ENCODE measurements at places on chromosomes 2 and 18.
A peak's percentile ranks its signal among the peaks of the same experiment; 100 is the strongest.

DNA sequence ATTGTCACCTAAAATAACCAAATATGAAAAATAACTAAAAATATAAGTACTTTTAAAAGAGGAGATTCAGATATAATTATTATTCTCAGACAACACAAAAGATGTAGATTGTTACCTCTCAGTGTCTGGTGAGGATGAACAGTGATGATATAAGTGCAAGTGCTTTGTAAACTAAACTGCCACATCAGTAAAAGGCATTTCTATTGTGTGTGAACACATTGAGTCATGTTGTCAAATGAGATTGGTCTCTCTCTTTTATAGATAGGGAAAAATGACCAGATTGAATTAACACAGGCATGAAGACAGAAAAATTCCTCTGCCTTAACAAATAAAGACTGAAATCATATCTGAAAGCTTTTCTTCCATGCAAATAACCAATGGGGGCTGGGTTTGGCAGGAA is 182.4 kb upstream of the TMEFF2 start:
- DNase-seq, result no peak

GRCh38 chr2:41377837-41378236 is 670.0 kb upstream of the PKDCC start:
- no peak for DNase-seq

- DNase-seq, result no peak
Observed at GRCh38 chr18:27110319-27110718, 74.8 kb downstream of the CHST9 start.

- DNase-seq, result peak; percentile 12
Observed at GRCh38 chr2:223626716-223627115, 24.6 kb upstream of the SCG2 start.

- DNase-seq, result no peak
Observed at GRCh38 chr18:30987467-30988241, 54.9 kb downstream of the DSC3 start.

DNA sequence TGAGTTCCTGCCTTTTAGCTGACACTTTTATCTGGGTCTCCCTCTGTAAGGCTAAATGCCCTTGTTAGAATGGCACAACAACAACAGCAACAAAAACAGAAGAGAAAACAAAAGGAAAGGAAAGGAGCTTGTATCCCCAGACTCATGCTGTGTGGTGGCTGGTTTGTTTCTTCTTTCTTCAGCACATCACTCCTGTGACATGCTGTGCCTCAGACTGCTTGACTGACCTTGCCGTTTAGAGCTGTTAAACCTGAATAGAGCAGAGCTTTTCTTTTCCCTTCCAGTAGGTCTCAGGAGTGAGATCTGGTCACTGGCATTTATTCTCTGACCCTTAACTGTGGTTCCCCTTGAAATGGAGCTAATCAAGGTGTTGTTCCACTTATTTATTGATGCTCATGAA is 18.9 kb downstream of the GALNT13 start:
- no peak for DNase-seq

GRCh38 chr2:33111002-33111446 is 164.3 kb downstream of the LTBP1 start:
- no peak for DNase-seq

- DNase-seq, result no peak
Observed at GRCh38 chr2:191202881-191203397, 42.3 kb upstream of the MYO1B start.

DNA sequence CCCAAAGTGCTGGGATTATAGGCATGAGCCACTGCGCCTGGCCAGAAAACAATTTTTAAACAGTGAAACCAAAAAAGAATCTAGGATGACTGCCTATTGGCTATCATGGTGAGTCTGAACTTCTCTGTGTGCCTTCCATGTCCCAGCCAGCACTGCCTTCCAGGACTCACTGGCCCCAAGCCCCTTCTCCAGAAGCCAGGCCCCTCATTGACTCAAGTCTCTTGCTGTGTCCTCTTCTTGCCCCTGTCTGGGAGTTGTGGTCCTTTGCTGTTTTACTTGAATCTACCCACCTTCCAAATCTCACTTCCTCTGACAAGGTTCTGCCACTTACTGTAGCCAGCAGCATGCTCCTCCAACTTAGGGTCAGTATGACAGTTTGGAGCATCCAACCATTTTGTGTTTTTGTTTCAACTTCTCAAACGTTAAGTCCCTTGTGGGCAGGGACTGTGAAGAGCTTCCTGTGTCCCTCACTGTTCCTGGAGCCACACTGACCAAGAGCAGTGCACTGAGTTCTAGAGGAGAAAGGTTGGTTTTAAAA is 41.7 kb downstream of the ST3GAL5 start:
- DNase-seq, result no peak

All from HL-60 (cell line).